Kidney epithelial cell (primary cell): ENCODE measurements at places on chromosomes 3 and 15.

DNA sequence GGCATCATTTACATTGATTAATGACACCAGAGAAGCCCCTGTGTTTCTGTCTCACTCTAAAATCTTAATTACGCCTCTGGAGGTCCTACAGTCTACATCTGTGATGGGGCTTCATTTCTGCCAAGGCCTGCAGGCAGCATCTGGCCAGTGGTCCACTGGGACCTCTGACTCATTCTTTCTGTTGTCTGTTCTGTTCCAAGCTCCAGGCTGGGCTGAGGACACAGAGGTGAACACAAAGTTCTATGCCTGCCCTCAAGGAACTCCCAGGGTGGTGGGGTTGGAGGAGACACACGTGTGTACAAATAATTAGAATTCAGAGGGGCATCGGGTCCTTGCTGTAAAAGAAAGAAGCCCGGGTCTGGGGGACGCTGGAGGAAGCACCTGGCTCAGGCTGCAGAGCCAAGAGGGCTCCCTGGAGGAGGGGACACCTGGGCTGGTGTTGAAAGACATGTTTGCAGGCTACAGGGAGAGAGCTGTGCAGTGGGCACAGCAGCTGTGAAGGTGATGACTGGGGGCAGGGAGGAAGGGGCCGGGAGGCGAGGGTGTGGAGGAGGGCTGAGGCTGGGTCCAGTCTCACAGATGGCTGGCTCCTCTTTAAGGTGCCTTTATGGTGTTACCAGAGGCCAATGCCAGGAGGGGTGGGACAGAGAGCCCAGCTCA, 103.3 kb upstream of the PRR23E start:
- no peak for DNase-seq

DNA sequence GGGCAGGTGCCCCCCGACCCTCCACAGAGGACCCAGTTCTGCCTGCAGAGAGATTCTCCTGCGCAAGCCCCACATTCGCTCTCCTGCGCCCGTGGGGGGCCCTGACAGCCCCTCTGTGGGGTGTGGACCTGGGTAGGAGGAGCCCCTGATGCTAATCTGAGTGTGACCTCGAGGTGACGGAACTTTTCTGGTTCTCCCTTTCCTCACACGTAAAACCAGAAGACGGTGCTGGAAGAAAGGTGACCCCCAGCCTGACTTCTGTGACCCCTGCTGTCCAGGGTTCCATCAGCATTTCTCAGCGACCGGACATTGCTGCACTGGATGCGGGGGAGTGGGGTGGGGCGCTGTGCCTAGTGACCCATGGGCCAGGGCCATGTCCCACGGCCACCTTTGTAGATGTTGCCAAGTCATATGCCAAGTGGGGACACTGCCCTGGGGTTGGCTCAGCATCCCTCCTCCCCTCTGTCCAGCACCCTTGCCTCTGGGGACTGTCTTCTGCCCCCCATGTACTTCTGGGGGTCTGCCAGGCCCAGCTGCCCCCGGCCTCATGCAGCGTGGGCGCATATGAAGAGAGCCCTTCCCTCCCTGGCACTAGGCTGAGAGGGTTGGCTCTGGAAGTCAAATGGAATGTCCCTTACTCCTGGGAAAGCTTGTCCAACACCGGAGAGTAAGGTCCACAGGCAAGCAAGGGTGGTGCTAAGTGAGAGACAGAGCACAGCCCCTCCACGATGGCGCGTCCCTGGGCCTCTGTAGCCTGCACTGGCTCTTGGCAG, 129.1 kb upstream of the MEF2A start:
- DNase-seq = no peak

- DNase-seq = no peak
These were observed 493.3 kb upstream of the ROBO1 start for GRCh38 chr3:80261082-80261481.

GRCh38 chr3:44962621-44963393, 13.2 kb downstream of the ZDHHC3 start:
- DNase-seq = no peak

DNA sequence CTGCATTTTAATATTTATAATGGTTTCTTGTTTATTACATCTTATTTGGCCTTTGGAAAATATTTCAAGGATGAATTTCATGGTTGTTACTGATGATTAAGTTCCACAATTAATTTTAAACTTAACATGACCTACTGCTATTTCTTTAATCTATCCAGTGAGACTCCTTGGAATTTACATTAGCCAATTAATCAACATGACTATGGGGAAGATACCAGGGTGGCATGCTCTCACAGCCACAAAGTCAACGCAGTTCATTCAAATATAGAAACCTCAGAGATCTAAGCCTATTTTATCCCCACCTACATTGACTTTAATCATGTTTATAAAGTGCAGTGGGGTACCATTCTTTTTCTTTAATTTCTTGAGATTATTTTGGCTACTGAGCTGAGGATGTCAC, 43.6 kb upstream of the PDZRN3 start:
- no peak for DNase-seq

DNA sequence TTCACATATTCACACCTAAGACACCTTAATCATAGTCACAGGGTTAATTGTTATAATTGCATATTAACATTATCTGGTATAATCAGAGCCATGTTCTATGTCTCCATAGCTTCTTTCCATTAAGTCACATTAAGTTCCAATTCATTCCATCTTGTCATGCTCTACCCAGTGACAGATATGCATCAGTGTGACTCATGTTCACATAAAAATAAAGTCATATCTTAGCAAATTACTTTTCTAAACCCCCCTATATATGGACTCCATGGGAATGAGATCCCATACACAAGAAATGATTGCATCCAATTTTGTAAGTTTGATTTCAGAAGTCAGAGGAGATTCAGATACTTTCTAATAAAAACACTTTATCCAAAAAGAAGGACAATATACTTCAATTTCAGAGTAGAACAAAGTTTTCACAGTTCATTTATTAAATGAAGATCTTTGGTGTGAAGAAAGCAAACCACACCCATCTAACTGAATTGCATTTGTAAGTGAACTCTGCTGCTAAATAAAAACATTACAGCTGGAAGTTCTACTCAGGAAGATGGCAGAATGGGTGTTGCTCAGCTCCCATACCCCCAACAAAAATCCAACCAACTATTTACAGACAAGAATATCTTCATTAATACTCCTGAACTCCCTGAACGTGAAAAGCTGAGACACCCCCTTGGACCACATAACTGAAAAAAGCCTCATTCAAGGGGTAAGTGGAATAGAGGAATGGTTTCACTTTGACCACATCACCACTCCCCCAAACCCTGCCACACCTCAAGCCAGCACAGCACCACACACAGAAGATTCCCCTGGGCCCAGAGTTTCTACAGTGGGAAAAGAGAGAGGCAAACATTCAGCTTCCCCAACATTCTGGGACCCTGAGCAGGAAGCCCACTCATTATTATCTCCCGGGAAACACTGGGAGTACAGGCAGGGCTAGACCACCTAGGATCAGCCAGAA, 27.6 kb downstream of the THBS1 start:
- DNase-seq = no peak

GRCh38 chr3:128988286-128988685, 5.6 kb downstream of the CFAP92 start:
- DNase-seq = no peak

DNA sequence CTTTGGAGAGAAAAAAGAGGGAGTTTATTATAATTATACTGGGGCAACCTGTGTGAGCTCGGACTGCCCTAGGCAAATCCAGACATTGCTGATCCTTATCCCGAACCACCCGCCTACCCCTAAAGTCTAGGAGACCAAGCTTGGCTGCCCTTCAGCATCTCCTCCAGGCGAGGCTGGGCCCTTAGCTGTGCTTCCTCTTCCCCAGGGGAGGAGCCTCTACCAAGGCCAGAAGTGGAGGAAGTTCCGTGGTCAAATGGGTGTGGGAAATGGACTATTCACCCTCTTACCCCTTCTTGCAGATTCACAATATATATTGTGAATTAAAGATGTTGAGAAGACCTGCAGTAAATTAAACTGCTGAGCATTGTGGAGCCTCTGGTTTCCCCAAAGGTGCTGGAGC, 158.3 kb upstream of the HES1 start:
- DNase-seq = no peak

- DNase-seq = no peak
These were observed 21.1 kb downstream of the DZIP3 start for GRCh38 chr3:108610651-108611050.

- no peak for DNase-seq
These were observed 4.6 kb upstream of the RTP2 start for GRCh38 chr3:187706971-187707370.

- DNase-seq = no peak
These were observed 23.8 kb downstream of the STIMATE start for GRCh38 chr3:52873433-52874159.

DNA sequence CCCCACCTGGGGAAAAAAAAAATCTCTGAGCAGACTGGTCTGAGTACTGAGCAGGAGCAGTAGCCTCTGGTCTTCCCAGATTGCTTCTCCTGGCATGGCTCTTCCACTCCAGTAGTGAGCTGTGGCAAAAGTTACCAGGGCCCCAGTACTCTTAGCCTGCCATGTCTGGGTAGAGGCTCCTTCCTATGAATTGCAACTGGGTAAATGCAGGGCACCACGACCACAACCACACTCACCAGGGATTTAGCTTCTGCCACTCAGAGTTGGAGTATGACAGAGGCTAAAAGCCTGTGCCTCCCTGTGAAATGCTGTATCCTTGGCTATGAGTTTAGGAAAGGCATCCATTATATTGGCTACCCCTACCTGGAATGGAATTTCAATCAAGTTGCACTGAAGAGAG, 67.9 kb upstream of the CCDC54 start:
- no peak for DNase-seq

- DNase-seq = no peak
These were observed 122.3 kb downstream of the RSL24D1 start for GRCh38 chr15:55074431-55074830.

- no peak for DNase-seq
These were observed 105.0 kb upstream of the P2RY1 start for GRCh38 chr3:152729906-152730305.

- no peak for DNase-seq
These were observed 20.6 kb downstream of the MEIS2 start for GRCh38 chr15:37079726-37080125.

GRCh38 chr3:59210260-59210659, 160.4 kb upstream of the CFAP20DC start:
- DNase-seq = no peak

DNA sequence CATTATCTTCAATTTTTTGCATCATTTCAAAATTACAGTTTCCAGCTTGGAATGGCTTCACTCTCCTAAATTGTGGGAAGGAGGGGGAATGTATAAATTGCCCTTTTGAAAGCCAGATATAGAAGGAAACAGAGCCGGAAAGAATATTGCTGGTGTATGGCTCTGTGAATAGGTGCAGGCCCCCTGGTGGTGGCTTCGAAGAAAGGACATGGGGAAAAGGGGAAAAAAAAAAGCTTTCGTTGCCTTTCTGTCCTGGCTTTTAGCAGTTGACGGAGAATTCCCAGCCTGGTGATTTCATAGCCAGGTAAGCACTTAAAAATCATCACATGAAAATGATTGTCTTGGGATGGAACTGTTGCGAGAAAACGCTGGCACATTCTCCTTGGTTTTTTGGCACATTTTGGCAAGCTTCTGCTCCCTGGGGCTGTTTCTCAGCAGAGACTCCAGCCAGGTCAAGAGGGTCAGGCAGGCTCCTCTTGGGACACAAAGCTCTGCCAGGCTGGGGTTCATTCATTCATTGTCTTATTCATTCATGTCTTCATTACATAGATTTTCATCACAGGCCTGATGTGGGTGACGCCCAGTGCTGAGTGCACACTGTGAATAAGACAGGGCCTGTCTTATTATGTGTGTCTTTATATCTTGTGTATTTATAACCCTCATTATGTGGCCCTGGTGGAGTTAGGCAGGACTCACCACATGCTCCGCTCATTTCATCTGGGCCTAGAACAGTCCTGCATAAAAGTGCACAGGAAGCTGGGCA, 300.0 kb upstream of the TPM1 start:
- no peak for DNase-seq

DNA sequence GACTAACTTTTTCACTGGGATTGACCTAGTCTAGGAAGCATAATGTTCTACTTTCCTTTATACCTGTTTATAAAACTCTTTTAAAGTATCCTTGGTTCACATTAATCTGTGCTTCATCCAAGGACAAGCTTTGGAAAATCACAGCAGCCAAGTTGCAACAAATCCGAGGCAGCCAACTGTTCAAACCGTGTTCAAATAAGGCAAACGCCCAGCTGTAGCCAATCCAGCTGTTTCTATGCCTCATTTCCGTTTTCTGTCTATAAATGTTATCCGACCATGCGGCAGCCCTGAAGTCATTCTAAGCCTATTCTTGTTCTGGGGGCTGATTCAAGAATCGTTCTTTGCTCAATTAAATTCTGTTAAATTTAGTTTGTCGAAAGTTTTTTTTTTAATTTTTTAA, 78.3 kb downstream of the FMN1 start:
- DNase-seq = no peak

DNA sequence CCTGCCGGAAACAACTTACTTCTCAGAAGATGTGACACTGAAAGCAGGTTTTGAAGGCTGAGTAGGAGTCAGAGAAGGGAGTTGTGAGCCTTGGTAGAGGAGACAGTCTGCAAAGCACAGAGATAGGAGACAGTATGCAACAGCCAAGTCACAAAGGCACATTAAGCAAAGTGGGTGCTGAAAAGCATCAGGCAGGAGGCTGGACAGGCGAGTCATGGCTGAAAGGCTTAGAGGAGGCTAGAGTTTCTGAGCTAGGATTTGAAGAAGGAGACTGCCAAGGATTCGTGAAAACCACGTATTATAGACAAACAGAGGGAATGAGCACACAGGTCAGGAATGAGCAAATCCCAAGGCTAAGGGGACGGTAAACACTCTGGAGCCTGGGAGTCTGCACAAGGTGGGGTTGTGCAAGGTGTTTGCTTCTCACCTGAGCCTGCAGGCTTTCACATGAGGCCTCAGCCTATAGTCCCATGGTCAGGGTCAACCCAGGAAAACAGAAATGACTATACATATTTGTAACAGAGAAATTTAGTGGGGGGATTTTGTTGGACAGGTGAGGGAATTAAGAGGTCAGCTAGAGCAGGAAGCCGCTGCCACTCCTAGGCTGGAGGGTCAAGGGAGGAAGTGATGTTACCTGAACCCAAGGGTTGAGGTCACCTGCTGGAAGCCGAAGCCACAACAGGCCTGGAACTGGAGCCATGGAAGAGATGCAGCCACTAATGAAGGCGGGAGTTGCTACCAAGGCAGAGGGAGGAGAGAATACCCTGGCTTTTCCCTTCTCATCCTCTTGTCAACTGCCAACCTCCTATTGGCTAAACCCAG, 23.1 kb upstream of the TRIM71 start:
- no peak for DNase-seq

DNA sequence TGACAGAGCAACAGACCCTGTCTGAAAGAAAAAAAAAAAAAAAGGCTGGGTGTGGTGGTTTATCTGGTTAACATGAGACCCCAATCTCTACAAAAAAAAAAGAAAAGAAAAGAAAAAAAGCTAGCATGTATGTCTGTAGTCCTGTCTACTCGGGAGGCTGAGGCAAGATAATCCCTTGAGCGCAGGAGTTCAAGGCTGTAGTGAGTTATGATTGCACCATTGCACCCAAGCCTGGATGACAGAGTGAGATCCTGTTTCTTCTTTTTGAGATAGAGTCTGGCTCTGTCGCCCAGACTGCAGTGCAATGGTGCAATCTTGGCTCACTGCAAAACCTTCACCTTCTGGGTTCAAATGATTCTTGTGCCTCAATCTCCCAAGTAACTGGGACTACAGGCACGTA, 8.4 kb upstream of the DHX30 start:
- no peak for DNase-seq
